HS-27A (cell line): ENCODE measurements at places on chromosomes 3 and 15.

- DNase-seq = no peak
Observed at GRCh38 chr3:172449466-172450149, 1.4 kb upstream of the GHSR start.

GRCh38 chr15:58109419-58109818 is 28.8 kb upstream of the AQP9 start:
- no peak for DNase-seq

DNA sequence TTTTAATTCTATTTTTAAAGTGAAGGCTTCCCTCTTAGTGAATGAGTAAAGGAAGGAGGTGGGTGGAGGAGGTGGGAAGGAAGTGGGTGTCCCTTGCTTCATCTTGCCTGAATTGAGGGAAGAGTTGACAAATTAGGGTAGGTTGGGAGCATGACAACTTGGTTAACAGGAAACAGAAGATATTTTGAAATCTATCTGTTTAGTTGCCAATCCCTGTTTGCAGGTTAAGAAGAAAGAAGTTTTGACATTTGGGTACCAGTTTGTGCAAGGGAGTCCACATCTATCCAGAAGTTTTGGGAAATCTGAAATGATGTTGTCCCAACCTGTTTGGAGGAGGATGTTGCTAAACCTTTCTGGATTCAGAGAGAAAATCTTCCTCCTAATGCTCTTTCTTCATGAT is 204.1 kb upstream of the SUCLG2 start:
- no peak for DNase-seq

GRCh38 chr3:59812237-59813147 is 762.7 kb upstream of the CFAP20DC start:
- DNase-seq = peak; percentile 34

DNA sequence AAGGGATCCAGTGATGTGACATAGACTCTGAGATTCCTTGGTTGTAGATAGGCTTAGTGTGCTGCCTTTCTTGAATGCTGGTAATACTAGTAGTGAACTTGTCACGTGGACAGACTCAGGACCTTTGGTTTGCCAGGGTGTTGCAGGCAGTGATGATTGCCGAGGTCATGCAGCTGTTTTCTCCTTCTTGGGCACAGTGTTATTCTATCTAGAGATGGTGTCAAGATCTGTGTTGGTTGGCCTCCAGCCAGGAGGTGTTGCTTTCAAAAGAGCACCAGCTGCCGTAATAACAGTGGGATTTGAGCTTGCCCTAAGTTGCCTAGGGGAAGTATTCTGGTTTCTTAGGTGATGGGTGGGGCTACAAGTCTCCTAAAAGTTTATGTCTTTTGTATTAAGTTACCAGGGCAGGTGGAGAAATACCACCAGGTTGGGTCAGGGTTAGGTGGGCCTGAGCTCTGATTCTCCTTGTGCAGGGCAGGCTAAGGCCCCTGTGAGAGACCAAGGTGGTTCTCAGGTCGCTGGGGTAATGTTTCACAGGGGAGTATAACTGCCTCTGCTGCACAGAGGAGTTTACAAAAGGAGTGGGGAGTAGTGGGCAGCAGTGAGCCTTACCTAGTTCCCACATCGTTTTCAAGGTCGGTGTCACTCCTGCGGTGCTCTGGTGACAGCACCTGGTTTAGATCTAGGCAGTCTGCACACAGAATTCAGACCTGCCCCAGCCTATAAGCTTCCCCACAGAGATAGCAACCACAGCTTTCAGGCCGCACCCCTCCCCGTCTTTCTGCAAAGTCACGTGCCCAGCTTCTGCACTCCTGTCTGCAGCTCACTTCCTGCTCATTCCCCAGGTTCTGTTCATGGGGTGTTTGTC is 350.3 kb downstream of the DOCK3 start:
- DNase-seq = no peak

DNA sequence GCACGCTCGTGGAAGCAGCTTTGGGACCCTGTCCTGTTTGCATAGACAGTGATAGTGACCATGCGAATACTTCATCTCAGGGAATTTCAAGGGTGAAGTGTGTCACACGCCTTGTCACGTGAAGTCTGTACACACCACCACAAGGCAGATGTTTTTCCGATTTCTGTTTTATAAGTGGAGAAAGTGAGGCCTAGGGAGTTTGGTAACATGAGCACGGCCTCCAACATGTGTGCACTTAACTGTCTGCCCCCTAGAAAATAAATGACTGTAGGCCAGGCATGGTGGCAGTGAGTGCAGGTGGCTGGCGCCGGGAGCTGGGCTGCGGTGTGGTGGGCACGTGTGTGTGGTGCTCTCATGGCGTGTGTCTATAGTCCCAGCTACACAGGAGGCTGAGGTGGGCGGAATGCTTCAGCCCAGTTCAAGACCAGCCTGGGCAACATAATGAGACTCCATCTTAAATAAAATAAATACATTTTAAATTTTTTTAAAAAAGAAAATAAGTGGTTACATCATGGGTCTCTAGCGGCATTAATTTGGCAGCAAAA is 42.0 kb downstream of the WHAMM start:
- no peak for DNase-seq

DNA sequence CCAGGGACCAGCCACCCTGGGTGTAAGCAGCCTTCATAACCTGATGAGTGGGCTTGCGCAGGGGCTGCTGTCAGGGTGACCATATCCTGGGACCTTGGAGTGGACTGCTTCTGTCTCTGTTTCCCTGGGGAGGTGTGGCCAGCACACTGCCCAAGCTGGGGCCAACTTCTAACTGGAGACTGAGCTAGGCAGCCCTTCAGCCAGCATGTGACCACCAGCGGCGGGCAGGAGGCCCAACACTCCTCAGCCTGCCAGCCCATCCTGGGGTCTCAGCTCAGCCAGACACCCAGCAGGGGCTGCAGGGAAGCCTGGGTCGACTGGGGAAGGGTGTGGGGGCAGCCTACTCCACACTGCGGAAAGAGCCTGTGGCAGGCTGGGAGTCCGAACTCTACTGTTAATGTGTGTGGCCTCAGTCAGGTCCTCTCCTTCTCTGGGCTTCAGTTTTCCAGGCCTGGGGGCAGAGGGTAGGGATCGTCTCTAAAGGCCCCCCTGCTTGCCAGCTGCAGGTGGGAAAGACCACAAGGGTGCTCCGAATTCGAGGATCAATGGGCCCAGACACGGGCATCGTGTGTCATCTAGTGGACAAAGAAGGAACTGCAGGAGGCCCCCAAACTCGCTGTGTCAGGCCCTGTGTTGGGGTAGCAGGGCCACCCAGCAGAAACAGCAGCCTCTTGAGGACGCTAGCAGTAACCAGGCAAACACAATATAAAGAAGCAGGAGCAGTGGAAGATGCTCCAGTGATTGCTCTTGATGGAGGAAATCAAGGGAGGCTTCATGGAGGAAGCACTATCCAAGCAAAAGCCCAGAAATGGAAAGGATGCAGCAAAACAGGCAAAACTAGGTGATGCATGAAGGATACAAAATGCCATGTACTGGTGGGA is 2.0 kb upstream of the SEMA3G start:
- no peak for DNase-seq

- no peak for DNase-seq
Observed at GRCh38 chr3:58022490-58022889, 14.3 kb downstream of the FLNB start.

GRCh38 chr3:137111497-137111896 is 153.7 kb downstream of the IL20RB start:
- no peak for DNase-seq

- DNase-seq = no peak
Observed at GRCh38 chr15:84938726-84939125, 42.9 kb upstream of the PDE8A start.

- no peak for DNase-seq
Observed at GRCh38 chr3:109963831-109964230, 626.5 kb upstream of the DPPA4 start.

DNA sequence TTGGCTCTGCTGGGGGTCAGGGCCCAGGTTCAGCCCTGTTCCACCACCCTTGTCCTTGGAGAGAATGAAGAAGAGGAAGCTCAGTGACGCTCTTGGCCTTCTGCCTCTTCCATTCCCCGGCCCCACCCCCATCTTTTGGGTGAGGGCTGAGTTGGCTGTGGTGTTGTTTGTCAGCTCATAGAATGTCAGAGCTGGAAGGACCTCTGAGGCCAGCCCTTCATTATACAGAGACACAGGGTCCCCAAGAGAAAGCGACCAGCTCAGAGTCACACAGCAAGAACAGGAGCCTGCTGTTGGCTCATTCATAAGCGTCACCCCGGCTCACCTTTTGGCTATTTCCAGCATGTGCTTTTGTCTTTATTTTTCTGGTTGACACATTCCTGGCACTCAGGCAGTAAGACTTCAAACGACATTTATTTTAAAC is 68.2 kb downstream of the AAGAB start:
- no peak for DNase-seq

DNA sequence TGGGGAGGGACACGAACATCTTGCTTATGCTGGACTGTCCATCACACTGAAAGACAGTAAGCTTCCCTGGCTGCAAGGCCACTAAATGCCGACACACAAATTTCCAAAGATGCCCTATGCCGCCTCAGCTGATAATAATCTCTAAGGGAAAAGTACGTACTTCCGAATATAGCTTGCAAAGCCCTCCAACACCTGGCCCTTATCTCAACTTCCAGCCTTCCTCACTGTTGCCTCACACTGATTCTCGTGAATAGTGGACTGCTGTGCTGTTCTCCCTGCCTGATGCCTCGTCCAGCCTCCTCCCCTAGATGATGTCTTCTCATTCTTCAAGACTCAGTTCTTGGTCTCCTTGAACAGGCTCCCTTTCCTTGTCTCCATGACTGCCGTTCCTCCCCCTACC is 72.3 kb downstream of the CD47 start:
- DNase-seq = no peak

DNA sequence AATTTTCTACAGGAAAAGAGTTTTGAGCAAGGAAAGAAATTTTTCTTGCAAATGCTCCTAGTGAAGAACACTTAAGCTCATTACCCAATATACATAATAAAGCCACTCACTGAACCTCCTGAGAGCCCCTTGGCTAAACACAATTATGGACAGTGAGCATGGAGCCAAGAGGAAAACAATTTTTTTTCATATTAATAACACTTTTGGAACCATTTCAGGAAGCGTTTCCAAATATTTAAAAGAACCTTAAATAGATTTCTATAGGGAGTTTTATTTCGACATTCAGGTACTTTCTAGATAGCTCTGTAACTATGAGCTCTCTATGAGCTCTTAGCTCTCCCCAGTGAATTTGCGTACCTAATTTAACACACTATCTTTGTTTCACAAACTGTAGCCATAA is 581.1 kb downstream of the ZNF385D start:
- DNase-seq = no peak

DNA sequence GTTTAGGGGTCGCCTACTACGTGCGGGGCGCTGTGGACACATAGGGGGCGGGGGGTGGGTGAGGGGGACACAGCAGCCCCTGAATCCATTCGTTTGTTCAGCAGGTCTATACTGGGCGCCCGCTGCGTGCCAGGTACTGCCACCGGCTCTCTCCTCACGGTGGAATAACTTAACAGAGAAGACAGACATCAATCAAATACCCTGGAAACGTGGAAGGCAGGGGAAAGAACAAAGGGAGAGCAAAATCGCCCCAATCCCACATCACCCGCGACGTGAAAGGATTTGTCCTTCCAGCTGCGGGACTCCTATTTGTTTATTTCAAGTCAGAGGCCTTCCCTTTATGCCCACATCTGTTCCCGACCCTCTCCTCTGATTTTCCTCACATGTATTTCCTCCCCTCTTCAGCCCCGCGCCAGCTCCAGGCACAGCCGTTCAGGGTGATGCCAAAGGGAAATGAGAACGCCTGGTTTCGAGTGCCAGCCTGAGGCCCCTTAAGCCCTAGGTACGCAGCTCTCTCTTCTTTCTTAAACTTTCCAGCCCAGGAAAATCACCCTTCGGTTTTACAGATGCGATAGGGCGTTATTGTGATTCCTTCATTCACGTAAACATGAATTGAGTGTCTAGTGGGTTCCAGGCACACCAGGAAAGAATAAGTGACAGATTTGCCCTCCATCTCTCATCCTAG is 726 bp upstream of the PROK2 start:
- no peak for DNase-seq

DNA sequence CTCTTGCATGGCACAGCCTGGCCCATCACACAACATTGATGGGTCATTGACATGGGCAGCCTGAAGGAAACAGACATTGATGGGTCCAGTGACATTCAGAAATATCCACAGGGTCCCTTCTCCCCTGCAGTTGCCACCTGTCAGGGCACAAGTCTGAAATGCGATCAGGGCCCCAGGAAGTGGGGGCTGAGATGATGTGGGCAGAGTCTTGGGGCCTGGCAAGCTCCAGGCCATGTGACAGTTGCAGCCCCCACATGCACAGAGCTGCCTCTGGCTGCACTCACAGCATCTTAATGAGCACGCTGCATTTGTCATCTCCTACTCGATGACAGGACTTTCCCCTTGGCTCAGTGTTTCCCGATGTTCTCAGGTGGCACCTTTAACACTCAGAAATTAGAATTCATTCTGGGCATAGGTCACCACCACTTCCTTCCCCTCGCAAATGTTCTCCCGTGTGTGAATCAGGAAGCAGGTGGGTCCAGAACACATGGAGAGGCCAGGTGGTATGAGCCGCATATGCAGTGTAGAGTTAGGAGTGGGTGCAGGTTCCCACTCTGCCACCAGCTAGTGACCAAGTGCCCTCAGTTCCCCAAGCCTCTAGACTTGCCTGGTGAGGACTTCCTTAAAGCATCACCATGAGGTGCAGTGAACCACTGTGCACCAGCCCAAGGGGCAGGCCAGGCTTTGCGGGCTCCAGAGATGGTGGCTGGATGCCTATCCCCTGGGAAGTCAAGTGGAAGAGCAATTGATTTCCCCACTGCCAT is 1.6 kb upstream of the TXNRD3 start:
- no peak for DNase-seq

DNA sequence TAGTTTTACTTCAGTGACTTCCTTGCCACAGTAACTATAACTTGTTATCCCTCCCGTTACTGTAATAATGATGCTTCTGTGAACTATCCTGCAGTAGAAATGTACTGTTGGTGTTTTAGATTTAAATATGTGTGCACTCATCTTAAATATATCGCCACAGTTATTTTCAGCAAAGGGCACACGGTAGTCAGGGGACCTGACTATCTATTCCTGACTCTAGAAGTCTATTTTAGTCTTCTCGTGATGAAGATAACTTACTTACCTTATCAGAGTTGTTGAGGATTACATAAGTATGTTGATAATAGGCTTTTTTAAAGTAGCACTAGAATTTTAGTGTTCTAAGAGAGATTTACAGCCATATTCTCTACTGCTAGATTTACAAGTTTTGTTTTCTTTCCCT is 65.3 kb downstream of the ECT2 start:
- DNase-seq = no peak

- DNase-seq = no peak
Observed at GRCh38 chr3:78035131-78035641, 995.3 kb downstream of the ROBO2 start.

GRCh38 chr15:63595065-63595464 is 2.1 kb upstream of the FBXL22 start:
- no peak for DNase-seq

- no peak for DNase-seq
Observed at GRCh38 chr3:37301980-37302708, 127.8 kb upstream of the LRRFIP2 start.

DNA sequence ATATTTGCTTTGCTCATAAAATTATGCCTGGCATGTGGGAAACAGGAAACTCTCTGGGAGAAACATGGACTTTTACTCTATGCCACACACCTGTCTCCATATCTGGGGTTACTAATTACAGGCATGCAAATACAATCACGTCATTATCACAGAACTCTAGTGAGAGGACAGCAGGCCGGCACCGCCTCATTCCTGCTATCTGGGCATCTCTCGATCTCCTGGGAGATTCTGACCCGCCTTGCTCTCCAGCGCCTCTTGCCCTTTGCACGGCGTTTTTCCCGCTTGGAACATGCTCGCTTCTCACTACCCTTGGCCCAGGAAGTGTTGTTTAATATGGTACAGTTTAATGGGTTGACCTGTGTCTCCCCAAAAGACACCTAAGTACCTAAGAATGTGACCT is 45.4 kb upstream of the PARL start:
- no peak for DNase-seq

GRCh38 chr3:117079997-117080396 is 370.4 kb downstream of the TUSC7 start:
- no peak for DNase-seq
